ENCODE measurements at places on chromosomes 1 and 21. TPM values are rescaled to one million over a fixed set of nuclear protein-coding genes. Genes with fewer than 3 reads are reported as not detected.

The CD84 gene
- 7.7 TPM for polyA plus RNA-seq

The PLA2G2D gene
- polyA plus RNA-seq = 3.7 TPM

The TDRD5 gene
- polyA plus RNA-seq = 52.2 TPM

The KIF2C gene
- polyA plus RNA-seq = 167 TPM

The PTGER3 gene
- 3.6 TPM for polyA plus RNA-seq

The SLC45A3 gene
- polyA plus RNA-seq = 4.5 TPM

The ZSCAN20 gene
- polyA plus RNA-seq = 4.5 TPM

The CLCNKA gene
- polyA plus RNA-seq = 9.9 TPM

The FOXD3 gene
- polyA plus RNA-seq = 0.69 TPM

The GPR52 gene
- not detected for polyA plus RNA-seq

The GCSAML gene
- polyA plus RNA-seq = 8.4 TPM

The SMG7 gene
- 157 TPM for polyA plus RNA-seq

The MANEAL gene
- 6.9 TPM for polyA plus RNA-seq

The OR6N1 gene
- polyA plus RNA-seq = not detected

The CYP4X1 gene
- 7.5 TPM for polyA plus RNA-seq

The TEDDM1 gene
- polyA plus RNA-seq = not detected

The RNF11 gene
- 108 TPM for polyA plus RNA-seq

The TAF13 gene
- 38.5 TPM for polyA plus RNA-seq

Data from testis (tissue), 5 donors.